ENCODE measurements at places on chromosomes 1 and 21. TPM values are rescaled to one million over a fixed set of nuclear protein-coding genes. Genes with fewer than 3 reads are reported as not detected.

The PLA2G4A gene
- total RNA-seq, result 11.8 TPM

The C1orf141 gene
- total RNA-seq, result not detected

The SLC37A1 gene
- 10.7 TPM for total RNA-seq

The IFNLR1 gene
- 4.6 TPM for total RNA-seq

- no peaks in the 10 kb centered on the region for H3K36me3 ChIP-seq
- no peak overlapping the region for H3K27ac ChIP-seq
- H3K4me3 ChIP-seq, result no peak overlapping the region
- H3K27me3 ChIP-seq, result no peaks in the 10 kb centered on the region
- DNase-seq, result no peak
- no peaks in the 10 kb centered on the region for H3K4me1 ChIP-seq
Observed at GRCh38 chr1:197394831-197395608, 127.0 kb downstream of the CRB1 start.

DNA sequence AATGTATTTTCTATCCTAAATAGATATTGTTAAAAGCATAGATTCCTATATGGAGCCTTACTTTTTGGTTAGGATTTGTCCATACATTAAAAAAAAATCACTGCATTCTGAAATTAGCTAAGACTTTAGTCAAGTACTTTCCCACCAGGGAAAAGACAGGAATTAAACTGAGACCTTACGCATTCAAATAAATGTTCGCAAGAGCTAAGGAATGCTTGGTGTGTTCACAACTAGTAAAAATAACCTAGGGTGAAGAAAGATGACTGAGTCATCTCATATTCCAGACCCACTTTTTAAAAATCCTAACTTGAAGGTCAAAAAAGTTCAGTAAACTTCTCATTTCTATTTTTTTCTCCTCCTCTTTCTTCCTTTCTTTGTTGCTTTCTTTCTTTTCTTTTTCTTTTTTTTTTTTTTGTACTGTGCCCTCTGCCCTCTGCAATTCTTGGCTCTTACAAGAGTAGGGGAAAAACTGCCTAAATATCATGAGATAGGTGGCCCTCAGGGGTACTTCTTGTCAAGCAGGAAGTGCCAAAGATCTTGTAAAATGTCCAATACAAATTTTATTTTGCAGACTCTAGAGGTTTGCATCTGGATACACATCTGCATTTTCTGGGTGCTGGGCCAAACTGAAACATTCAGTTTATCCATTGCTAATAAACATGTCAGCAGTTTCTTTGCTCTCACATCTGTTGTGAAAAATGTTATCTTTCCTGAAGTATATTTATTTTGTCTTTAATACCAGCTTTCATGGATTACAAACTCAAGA is 121.4 kb upstream of the GORAB start:
- no peaks in the 10 kb centered on the region for H3K36me3 ChIP-seq
- H3K27me3 ChIP-seq, result no peaks in the 10 kb centered on the region
- H3K27ac ChIP-seq, result no peak overlapping the region
- DNase-seq, result no peak
- H3K4me3 ChIP-seq, result no peak overlapping the region

DNA sequence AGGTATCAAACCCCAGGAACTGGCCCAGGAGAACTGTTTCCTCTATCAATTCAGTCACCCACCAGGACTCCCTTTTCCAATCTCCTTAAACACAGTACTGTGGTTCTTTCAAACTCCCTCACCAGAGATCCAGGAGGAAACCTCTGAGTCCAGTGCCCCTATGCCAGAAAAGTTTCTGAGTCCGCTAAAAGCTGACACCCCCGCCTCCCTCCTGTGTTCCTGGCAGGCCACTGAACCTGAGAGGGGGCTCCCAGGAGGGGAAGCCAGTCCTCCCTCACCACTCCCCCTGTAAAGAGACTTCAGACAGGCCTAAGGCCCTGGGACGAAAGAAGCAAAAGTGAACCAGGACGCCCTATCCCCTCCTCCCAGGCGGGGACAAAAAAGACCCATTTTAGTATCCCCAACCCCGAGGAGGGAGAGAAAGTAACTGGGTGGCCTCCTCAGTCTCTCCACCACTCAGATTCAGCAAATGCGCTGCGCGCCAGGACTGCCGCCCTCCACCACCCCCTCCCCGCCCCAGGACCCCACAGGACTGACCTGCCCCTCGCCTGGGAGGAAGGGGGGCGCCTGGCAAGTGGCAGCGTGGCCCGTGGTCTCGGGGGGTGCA is 624 bp downstream of the SLC41A1 start:
- H3K4me3 ChIP-seq, result peak overlapping the region; percentile 94
- H3K4me1 ChIP-seq, result peaks cover 26% of the 10 kb centered on the region
- H3K36me3 ChIP-seq, result peaks cover 18% of the 10 kb centered on the region
- peak overlapping the region; percentile 92 for H3K27ac ChIP-seq
- DNase-seq, result no peak

- no peak for DNase-seq
- H3K4me1 ChIP-seq, result no peaks in the 10 kb centered on the region
- H3K4me3 ChIP-seq, result no peak overlapping the region
- no peaks in the 10 kb centered on the region for H3K27me3 ChIP-seq
Observed at GRCh38 chr1:66247415-66248208, 286.3 kb upstream of the SGIP1 start.

- no peak overlapping the region for H3K27ac ChIP-seq
- no peak overlapping the region for H3K4me3 ChIP-seq
- H3K4me1 ChIP-seq, result peaks cover 4% of the 10 kb centered on the region
- no peak for DNase-seq
- no peaks in the 10 kb centered on the region for H3K36me3 ChIP-seq
- H3K27me3 ChIP-seq, result no peaks in the 10 kb centered on the region
Observed at GRCh38 chr1:154749078-154749760, 120.9 kb downstream of the KCNN3 start.

GRCh38 chr1:100073531-100073930 is 59.2 kb downstream of the SASS6 start:
- peaks cover 15% of the 10 kb centered on the region for H3K36me3 ChIP-seq
- no peak overlapping the region for H3K27ac ChIP-seq
- no peaks in the 10 kb centered on the region for H3K27me3 ChIP-seq
- H3K4me3 ChIP-seq, result no peak overlapping the region

- DNase-seq, result no peak
- no peaks in the 10 kb centered on the region for H3K36me3 ChIP-seq
- no peak overlapping the region for H3K27ac ChIP-seq
- no peaks in the 10 kb centered on the region for H3K27me3 ChIP-seq
- H3K4me1 ChIP-seq, result peaks cover 60% of the 10 kb centered on the region
Observed at GRCh38 chr1:210260096-210260495, 27.5 kb downstream of the SERTAD4 start.

DNA sequence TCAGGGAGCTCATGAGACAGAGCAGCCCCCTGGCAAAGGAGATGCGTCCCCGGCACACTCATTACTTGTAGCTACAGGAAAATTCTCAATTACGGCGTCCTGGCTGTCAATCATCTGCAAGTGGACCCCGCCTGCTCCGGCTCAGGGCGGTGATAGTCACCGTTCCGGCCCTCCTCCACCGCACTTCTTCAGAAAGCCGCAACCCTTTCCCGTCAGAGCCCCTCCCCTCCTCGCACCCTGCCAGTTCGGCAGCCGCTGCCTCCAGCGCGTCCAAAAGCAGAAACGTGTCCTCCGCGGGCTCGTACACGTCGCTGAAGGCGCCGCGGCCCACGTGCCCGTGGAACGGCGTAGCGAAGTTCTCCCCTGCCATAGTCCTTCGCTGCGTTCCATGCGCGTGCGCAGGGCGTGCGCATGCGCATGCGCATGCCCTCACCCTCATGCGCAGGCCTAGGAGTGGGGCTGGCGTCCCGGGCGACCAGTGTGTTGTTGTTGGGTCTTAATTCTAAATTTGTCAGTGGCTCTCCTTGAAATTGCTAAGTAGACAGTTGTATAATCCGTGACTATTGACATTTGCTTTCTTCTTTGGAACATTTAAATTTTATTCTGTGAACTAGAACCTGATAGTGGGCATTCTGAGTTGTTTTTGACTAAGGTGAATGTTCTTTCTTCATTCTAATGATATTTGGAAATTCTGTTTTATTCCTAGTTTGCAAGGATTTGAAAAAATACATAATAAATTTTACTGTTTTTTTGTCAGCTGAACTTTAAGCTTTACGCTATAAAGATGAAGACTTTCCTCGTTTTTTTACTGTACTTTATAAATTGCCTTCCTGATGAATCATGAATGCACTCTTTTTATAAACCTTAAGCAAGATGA is 107.5 kb downstream of the LTN1 start:
- peak overlapping the region; percentile 67 for H3K4me3 ChIP-seq
- peaks cover 28% of the 10 kb centered on the region for H3K36me3 ChIP-seq
- no peaks in the 10 kb centered on the region for H3K27me3 ChIP-seq
- DNase-seq, result peak; percentile 59
- peaks cover 4% of the 10 kb centered on the region for H3K4me1 ChIP-seq
- peak overlapping the region; percentile 84 for H3K27ac ChIP-seq

Measured in esophagus squamous epithelium (tissue), 5 donors.